ENCODE measurements at places on chromosomes 6 and 20.

GRCh38 chr6:142952614-142953013, 7.6 kb upstream of the HIVEP2 start:
- no peak for DNase-seq

DNA sequence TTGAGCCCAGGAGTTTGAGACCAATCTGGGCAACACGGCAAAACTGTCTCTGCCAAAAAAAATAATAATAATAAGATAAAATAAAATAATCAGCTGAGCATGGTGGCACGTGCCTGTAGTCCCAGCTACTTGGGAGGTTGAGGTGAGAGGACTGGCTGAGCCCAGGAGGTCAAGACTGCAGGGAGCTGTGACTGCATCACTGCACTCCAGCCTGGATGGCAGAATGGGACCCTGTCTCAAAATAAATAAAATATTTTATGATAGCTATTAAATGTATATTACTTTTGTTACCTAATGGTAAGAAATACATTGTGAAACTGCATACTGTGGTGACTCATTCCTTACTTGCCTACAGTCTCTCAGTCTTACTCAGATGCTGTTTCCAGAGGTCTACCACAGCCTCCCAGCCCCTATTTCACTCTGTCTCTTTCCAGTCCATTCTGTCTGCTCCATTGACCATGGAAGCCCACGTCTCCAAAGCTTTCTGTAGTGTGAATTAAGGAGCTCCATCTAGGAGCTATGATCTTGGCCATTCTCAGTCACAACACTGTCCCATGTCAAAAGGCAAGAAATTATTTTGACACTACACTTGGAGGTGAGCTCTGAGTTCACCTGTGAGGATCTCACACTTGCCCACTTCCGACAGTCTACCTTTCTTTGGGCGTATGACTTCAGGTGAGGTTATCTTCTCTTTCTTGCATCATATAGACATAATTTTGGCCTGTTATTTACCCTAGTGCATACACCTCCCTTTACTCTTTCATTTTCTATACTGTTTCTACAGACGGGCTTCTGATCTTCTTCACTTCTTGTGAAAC, 22.4 kb upstream of the SNX9 start:
- no peak for DNase-seq

GRCh38 chr6:112927641-112928320, 580.7 kb downstream of the RFPL4B start:
- no peak for DNase-seq

DNA sequence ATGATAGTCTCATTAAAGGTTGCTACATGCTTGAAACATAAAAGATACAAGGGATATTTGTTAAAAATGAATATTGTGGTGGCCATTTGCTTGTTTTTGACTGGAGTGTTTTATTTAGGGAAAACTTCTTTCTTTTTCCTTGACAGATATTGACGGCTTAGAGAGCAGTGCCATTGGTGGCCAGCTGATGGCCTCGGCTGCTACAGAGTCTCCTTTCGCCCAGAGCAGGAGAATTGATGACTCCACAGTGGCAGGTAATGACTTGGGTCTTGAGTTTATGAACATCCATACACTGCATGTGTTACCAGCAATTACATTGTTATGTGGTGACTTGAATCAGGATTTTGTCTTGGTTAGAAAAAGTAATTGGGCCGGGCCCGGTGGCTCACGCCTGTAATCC, 67.5 kb upstream of the PBOV1 start:
- no peak for DNase-seq

DNA sequence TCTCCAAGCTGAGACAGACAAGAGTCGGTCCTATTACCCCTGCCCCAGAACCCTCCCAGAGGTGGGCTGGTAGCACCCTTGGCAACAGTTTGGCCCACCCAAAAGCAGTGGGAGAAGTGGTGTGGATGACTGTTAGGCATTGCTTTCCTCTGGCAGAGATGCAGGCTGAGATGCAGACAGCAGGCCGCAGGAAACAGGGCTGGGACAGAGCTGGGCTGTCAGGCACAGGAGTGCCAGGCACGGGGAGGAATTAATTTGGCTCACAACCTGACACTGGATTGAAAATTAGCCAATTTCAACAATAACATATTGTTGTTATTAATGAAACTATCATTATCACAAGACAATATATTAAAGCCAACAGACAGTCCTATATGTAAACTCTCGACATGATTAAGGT, 15.7 kb upstream of the SIRT5 start:
- no peak for DNase-seq

DNA sequence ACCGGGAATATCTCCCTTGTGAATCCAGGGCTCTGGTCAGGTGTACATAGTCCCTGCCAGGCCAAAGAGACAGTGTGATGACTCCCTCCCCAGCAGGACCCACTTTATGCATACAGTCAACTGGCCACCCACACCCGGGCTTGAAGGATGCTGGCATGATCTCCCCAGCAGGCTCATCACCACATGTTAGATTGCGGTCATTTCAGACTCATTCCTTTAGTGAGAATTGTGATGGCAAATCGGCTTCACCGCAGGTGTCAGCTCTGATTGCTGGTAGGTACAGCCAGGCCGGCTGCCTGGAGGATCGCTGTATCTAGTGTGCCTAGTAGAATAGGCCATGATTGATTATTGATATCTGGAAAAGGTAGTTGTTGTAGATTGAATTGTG, 24.5 kb downstream of the CD83 start:
- no peak for DNase-seq

DNA sequence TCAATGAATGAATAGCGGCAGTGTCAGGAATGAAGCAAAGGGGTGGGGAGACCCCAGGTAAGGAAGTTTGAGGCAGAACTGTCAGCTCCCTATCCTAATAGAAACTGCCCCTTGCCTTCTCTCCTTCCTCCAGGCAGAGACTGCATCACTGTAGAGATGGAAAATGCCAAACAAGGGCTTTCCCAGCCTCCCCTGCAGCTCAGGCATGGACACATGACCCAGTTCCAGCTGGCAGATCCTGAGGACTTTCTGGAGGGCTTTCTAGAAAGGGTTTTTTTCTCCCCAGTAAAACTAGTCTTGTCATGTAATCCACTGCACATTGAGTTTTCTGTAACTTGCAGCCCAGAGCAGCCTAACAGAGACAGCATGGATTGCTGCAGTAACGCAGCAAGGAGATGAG, 17.9 kb upstream of the PNPLA1 start:
- DNase-seq, result no peak

DNA sequence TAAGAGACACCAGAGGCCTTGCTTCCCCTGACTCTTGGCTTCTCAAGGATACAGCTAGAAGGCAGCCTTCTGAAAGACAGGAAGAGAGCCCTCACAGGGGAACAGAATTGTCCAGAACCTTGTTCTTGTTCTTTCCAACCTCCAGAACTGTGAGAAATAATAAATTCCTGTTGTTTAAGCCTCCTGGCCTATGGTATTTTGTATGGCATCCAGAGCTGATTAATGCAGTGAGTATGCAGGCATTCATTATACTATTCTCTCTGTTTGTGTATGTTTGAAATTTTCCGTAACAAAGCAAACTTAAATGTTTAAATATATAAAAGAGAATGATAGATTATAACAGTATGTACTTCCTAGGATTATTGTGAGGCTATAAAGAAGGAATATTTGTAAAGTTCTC, 903.4 kb upstream of the FLRT3 start:
- no peak for DNase-seq

DNA sequence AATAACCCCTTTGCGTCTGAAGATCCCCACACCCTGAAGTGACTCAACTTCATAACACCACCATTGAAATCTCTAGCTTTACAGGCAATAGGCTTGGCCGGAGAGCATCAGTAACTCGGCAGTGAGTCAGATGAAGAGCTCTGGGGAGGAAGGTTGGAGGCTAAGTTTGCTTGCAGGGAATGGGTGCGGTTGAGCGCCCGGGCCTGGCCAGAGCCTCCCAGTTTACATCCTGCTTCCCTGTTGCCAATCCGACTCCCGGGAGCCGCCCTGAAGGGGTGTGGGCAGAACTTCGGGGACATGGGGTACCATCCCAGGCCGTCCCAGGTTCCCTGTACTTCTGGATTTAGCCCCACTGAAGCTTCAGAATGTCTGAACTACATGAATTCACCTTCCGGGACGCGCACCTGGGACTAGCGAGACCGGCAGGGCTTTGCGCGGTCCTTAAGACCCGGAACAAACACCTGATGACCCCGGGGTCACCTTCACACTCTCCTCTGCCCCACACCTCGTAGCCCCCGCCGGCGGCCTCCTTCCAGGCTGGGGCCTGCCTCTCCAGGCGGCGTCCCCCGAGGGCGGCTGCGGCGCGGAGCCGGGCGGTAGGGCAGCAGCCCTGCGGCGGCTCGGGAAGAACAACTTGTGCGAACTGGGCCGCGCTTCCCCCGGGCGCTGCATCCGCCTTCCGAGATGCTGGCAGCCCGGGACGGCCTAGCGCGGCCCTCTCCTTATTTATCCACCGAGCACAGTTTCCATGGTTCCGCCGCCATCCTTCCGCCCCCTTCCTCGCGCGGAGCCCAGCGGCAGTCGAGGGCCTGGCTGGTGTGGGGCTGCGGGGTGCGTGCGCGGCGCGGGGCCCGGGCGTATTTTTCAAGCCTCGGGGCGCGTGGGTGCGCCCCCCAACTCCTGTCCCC, 56.6 kb upstream of the RREB1 start:
- DNase-seq, result no peak

All from activated CD8-positive, alpha-beta memory T cell treated with anti-CD3 and anti-CD28 coated beads for 1 hour (primary cell).